ENCODE measurements at places on chromosomes 3 and 15. TPM values are rescaled to one million over a fixed set of nuclear protein-coding genes. Genes with fewer than 3 reads are reported as not detected.

GRCh38 chr3:122406198-122406597 is 9.7 kb downstream of the WDR5B start:
- DNase-seq, result no peak

DNA sequence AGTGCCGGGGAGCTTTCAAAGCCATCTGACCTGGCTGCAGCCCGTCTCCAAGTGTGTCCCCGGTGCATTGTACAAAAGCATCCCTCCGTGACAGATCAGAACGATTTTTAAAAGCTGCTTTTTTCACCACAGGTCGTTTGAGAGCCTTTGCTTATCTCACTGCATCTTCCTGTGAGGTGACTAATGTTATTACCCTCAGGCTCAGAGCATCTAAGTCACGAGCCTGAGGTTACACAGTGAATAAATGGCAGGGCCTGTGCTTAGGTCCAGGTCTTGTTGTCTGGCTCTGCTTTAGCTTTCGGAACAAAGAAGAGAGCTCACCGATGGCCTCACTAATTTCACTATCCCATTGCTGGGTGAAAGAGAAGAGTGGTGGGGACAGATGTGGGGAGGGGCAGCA is 83.3 kb downstream of the SEC22A start:
- no peak for DNase-seq

GRCh38 chr3:68142441-68142840 is 488.0 kb upstream of the SUCLG2 start:
- DNase-seq, result no peak

DNA sequence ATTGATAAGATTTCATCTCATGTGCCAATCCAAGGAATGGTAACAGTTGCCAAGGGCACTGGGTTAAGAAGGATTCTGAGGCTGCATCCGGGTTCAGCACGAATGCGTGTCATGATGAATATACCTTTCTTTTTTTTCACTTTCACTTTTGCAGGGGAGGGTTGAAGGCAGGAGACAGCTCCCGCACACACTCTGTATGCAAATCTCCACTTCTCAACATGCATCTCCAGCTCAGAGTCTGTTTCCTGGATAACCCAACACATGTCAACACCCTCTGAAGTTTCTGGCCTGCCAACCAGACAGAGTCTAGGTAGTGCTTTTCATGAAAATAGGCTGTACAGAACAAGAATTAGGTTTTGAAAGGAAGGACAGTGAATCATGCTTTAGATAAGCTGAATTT is 21.6 kb downstream of the B4GALT4 start:
- no peak for DNase-seq

DNA sequence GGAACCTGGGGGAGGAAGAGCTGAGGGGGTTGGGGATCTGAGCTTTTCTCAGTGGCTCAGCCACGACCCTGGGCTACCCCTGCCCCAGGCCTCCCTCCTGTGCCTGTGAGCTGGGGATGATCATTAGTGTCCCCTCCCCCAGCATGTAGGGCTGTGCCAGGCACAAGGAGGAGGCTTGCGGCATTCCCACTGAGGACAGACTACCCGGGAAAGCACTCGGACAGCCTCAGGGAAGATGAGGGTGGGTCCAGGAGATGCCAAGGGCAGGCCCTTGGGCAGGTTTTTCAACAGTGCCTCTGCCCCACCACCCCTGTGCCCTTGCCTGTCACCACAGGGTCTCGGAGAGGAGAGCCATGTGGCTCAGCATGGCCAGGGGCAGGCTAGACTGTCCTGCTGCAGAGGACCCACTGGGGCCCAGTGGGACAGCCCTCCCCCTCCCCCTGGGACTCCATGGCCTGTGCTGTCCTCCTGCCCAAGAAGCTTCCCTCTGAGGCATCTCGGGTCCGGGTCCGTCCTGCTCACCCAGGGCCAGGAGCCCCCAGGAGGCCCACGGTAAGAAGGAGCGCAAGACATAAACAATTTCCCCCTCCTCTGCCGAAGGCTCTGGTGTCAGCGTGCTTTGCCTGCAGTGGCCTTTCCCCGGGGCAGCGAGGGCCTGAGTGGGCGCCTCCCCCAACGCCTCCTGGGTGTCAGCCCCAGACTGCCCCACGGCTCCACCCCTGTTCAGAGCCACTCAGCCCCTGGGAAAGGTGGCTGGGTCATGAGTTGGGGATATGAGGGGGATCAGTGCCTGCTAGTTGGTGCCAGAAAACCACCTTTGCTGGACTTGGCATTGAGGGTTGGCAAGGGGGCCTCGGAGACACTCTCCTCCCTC is 192.5 kb downstream of the GOLGA6L6 start:
- no peak for DNase-seq

DNA sequence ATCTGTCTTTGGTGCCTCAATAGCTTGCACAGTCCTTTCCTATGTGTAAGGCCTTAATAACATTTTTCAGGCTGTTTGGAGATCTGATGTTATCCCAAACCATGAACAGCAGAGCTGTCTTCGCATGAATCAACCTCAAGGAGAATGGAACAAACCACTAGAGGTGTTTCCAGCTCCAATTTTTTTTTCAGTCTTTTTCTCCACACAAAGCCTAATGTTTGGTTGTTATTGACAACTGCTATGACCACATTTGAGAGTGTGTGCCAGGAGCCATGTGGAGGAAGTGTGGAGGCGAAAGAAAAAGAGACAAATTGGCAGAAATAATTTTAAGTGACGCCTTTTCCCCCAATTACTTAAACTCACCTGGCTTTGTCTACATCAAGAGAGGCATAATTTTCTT is 38.7 kb downstream of the RTP4 start:
- no peak for DNase-seq

- DNase-seq, result no peak
Observed at GRCh38 chr3:150059241-150059640, 88.5 kb upstream of the PFN2 start.

GRCh38 chr3:178841011-178841410 is 230.6 kb downstream of the ZMAT3 start:
- DNase-seq, result no peak

DNA sequence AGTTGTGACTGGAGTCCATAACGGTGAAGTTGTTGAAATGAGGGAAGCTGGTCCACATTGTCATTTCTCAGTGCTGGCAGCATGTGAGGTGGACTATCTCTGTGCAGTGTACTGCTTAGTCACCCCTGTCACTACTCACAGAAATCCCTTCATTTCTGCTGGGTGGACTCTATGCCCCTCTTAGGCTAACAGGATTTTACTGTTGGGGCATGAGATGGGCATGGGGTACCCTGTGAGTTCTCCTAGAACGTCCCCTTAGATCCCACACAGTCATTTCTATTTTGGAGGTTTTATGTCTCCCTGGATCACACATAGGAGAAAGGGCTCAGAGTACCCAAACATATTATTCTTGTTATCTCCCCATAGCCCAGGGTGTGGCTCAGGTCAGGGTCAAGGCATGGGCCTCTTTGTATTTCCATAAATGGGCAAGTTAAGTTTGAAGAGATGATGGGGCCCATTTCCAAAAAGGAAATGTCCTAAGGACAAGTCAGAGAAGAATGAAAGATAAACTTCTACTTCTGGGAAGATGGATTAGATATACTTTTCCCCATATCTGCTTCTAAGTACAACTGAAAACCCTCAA is 15.2 kb downstream of the P2RY1 start:
- no peak for DNase-seq

DNA sequence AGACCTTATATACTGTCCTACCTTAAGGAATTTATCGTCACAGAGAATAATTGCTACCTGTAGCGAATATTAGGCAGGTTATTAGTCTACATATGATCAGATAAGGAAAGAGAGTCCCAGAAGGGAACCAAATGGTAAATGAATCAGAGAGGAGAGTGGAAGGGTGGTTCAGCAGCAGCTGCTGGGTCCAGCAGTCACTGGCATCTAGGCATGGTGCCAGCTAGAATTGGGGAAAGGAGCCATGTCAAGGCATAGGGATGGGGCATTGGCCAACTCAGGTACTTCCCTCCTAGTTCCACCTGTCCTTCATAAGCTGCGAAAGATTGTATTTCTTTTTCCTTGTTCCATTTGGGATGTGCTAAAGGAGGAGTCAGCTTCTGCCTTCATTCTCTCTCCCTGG is 23.4 kb downstream of the HACD3 start:
- no peak for DNase-seq

DNA sequence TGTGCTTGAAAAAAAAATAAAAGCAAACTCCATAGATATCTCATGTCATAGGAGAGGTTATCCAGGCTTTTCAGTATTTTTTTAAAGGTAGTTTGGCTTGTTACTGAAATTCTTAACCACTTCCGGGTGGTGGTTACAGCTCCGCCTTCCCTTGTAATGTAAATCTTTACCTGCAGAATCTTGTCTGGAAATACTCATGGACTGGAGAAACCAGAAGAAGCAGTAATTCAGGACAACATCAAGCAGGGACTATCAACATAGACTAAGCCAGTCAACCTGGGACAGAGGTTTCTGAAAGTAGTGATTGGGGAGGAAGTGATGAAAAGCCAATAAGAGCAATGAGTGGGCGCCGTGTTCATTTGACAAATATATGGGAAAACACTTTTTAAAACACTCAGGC is 78.9 kb upstream of the SKOR1 start:
- no peak for DNase-seq

- DNase-seq, result no peak
Observed at GRCh38 chr3:50516440-50516871, 13.0 kb upstream of the CACNA2D2 start.

- DNase-seq, result no peak
Observed at GRCh38 chr3:47850564-47851410, 47.8 kb downstream of the DHX30 start.

GRCh38 chr15:62833646-62834045 is 208.9 kb upstream of the TPM1 start:
- DNase-seq, result no peak

DNA sequence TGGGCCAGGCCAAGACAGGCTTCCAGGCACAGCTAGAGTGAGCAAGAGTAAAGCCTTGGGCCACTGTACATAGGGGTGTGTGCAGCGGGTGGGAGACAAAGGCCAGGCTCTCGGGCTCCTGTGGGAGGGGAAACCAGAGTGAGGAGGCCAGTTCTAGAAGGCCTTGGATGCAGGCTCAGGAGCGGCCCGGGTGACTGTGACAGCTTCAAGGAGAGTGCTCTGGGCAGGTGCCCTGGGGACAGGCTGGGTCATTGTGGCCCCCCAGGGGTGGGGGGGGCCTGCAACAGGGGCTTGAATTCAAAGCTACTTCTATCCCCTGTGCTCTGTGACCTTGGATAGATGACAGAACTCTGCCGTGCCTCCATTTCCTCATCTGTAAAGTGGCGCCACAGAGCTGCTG is 109.2 kb downstream of the DNAJB8 start:
- no peak for DNase-seq

SEMA6D gene
- 2.7 TPM for total RNA-seq

CLDN18 gene
- not detected for total RNA-seq

CTXND1 gene
- not detected for total RNA-seq

OXTR gene
- 4.8 TPM for total RNA-seq

PYGO1 gene
- 4.7 TPM for total RNA-seq

NTRK3 gene
- 0.41 TPM for total RNA-seq

All from glomerular endothelial cell (primary cell).